Right renal cortex interstitium (tissue), 3 donors: ENCODE measurements at places on chromosomes 1 and 21. TPM values are rescaled to one million over a fixed set of nuclear protein-coding genes. Genes with fewer than 3 reads are reported as not detected.
A peak's percentile ranks its signal among the peaks of the same experiment; 100 is the strongest.

ZNF648 gene
- 0.39 TPM for polyA plus RNA-seq

GRCh38 chr1:36606641-36607262, 124.0 kb upstream of the CSF3R start:
- no peak for DNase-seq

GRCh38 chr1:225695578-225696337, 42.8 kb upstream of the ENAH start:
- no peak for DNase-seq

GRCh38 chr1:113303267-113303666, 87.0 kb upstream of the MAGI3 start:
- DNase-seq = no peak

DNA sequence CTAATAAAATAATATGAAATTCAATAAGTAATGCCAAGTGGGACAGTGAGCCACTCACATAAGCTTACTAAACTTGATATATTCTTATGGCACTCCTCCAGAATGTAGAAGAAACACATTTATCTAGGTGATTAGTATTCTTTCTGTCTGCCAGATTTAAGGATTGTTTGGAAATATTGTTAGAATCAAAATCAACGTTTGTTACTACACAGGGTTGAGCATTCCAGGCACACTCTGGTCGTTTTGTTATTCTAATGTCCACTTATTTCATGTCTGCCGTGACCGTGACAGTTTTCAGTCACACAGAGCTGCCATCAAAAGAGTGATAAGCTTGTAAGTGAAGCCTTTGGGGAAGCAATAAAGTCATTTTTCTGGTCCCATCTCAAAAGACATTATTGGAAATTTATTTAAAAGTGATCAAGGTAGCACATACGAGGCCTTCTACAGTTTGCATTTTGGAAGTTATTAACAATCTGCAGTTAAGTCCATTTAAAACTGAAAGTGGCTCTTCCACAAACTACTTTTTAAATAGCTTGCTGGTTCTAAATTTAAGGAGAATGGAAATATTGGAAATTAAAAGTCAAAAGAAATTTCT, 38.0 kb downstream of the NFIA start:
- no peak for DNase-seq

DNA sequence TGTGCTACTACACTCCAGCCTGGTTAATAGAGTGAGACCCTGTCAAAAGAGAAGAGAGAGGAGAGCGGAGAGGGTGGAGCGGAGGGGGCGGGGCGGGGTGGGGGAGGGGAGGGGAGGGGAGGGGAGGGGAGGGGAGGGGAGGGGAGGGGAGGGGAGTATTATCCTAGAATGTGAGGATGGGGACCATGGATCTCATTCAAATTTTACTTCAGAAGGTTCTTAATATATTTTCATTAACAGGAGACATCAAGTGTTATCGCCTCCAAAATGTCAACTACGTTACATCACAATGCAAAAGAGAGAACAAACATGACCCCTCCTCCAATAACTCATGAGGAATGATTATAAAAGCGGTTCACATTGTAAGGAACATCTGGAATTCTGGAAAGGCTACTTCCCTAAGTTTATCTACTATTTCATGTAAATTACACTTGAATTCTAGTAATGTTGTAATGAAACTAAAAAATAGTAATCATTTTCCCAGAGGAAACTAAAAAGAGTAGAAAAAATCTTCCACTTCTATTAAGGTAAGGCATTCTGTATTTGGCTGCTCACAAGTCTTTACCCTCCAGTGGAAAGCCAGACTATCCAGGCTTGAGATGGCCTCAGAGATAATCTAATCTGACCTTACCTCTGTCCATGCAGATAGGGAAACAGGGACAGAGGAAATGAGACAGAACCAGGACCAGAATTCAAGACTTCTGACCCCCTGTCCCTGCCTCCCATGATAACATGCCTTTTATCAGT, 18.8 kb upstream of the GUCA2A start:
- DNase-seq = no peak

DNA sequence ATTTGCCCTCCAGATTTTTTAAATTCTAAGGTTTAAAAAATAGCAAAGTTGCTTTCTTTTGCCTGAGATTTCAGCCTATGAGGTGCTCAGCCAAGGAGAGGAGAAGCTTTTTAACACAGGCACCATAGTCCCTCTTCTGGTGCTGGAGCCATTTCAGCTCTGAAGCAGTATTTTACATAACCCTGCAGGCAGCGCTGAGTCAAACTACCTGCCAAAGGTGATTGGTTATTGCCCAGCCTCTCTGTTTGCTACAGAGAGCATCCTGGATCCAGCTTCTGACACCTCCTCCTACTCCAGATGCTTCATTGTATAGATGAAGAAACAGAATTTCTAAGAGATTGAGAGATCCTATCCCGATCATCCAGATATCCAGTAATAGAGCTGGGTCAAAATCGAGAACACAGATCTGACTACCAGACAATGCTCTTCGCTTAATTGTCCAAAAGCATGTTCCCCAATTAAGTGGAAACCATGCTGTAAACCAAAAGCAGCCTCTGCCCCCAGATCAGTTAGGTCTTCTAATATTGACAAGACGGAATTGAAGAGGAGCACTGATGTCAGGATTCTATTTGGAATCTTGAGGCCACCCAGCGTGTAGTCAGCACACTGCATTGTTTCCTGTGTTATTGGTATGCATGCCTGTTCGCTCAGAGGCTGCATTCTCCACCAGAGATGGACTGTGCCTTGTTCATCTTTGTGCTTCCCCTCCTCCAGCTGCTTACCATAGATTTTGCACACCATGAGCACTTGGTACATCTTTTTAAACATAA, 22.1 kb downstream of the RGS8 start:
- no peak for DNase-seq

DNA sequence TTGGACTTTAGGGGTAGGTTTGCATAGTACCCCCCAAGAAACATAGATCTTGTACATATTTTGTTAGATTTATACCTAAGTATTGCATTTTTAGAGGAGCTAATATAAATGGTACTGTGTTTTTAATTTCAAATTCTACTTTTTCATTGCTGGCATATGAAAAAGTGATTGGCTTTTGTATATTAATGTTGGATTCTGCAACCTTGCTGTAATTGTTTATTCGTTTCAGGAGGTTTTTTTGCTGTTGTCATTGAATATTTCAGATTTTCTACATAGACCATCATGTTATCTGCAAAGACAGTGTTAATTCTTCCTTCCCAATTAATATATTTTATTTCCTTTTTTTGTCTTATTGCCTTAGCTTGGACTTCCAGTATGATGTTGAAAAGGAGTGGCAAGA, 23.0 kb upstream of the EDARADD start:
- no peak for DNase-seq

- DNase-seq = peak; percentile 6
Measured at GRCh38 chr1:194295685-194296084, 1109.3 kb upstream of the B3GALT2 start.

DNA sequence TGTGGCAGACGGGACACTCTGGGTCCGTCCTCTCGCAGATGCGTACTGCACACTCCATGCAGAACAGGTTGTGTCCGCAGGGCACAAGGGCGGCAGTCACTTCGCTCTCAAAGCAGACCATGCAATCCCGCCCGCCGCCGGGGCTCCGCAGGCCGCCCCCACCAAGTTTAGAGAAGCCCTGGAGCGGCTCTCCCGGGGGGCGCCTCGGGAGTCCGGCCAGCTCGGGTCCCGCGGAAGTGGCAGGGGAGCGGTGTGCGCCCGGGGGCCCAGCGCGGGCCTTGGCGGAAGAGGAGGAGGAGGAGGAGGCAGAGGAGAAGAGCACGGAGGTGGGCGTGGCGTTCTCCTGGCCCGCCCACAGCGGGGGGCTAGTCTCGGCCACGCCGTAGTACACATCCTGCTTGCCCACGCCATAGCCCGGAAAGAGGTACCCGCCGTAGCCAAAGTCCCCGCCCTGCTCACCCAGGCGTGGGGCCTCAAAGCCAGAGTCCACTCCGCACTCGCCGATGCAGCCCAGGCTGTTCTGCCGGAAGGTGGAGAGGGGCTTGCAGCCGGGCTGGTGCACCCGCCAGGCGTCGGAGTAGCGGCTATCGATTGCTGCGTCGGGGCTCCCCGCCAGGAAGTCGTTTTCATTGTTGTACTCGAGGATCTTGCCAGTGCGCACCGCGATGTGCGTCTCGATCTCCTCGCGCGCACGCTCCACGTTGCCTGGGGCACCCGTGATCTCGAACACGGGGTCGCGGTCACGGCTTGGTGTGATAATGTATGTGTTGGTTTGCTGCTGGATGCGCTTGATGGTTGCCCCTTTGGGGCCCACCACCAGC, 5.4 kb downstream of the MEX3A start:
- no peak for DNase-seq

DNA sequence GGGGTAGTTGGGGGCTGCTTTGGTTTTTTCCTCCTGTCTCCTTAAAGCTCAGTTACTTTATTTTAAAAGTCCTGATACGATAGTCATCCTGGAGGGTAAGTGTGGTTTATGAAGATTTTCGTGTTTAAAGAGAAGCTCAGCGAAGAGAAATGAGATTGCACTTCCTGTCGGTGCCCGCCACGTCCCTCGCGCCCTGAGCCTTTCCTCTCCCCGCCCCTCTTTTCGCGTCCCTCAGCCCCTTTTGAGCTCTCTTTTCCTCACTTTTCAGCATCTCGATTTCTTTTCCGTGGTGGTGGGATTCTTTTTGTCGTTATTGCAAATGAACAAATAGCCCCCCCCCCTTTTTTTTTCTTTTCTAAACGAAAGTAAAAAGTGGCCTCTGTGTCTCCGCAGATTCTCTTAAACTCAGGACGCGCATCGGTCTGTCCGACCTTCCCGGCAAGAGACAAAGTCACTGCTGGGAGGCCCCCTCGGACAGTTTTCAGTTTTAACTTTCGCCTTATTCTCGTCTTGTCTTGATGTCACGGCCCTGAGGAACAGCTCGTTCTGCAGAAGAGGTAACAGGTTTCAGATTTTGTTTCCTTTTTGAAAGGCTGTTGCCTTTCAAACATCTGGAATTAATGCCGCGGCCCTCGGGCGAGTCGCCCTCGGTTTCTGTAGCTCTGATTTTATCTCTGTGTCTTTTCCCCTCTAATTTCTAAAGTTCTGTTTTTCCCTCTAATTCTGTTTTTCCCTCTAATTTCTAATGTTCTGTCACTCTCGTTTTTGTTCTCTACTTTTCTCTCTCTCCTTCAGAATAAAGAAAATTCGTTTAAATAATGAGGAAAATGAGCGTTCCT, 1.0 kb upstream of the DMRTA2 start:
- no peak for DNase-seq

FAM3B gene
- polyA plus RNA-seq = 18.9 TPM

FAM89A gene
- polyA plus RNA-seq = 20.6 TPM

PKP1 gene
- polyA plus RNA-seq = 0.10 TPM

DNA sequence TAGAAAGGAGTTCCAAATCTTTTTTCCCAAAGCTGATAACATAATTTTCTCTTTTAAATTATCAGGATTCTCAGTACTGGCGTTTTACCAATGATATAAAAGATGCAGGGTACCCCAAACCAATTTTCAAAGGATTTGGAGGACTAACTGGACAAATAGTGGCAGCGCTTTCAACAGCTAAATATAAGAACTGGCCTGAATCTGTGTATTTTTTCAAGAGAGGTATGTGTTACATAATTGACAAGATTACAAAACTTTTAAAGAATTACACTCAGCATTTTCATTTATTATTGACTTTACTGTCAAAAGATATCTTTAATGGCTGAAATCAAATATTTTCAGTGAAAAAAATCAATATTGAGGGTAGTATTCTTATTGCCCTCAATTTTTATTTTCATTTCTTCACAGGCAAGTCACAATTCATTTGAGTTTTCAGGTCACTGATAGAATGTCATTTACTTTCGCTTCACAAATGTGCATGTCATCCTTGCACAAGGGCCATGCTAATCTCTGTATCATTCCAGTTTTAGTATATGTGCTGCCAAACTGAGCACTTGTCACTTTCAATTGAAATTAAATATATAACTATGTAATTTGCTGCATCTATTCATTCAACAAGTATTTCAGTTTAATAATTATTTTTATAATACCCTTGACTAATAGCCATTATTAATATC, 63.5 kb downstream of the TPR start:
- DNase-seq = no peak

DNA sequence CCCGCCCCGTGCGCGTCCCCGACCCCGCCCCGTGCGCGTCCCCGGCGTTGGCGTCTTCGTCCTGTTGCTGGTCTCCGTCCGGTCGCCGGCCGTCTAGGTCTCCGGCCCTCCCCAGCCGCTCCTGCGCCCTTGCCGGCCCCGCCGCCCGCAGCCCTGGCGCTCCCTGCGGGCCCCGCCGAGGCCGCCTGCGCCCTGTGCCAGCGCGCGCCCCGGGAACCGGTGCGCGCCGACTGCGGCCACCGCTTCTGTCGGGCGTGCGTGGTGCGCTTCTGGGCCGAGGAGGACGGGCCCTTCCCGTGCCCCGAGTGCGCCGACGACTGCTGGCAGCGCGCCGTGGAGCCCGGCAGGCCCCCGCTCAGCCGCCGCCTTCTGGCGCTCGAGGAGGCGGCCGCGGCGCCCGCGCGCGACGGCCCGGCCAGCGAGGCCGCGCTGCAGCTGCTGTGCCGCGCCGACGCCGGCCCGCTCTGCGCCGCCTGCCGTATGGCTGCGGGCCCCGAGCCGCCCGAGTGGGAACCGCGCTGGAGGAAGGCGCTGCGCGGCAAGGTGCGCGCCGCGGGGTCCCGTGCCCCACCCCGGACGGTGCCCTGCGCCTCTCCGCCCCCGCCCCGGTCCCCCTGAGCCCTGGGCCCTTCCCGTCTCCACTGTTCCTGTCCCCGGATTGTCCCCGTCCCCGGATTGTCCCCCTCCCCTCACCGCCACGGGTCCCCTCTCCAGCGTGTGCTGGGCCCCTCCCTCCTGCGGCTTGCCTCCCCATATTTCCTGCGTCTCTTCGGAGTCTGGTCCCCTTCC, at the start of gene RNF187:
TSS of gene RNF187 (plus strand) at position 47 of the 789 bp plus-strand sequence.
- DNase-seq = no peak

PROX1 gene
- polyA plus RNA-seq = 5.8 TPM

OR2M3 gene
- polyA plus RNA-seq = 0.03 TPM

SLC1A7 gene
- polyA plus RNA-seq = 0.08 TPM

SPRR2G gene
- polyA plus RNA-seq = not detected

- peak; percentile 52 for DNase-seq
Measured at GRCh38 chr1:74652711-74653139, 20.9 kb downstream of the ERICH3 start.

- DNase-seq = no peak
Measured at GRCh38 chr1:12376236-12377045, 146.6 kb downstream of the VPS13D start.

TMEM82 gene
- polyA plus RNA-seq = 3.5 TPM

GRCh38 chr1:204077979-204078696, 5.2 kb downstream of the SOX13 start:
- DNase-seq = no peak

DNA sequence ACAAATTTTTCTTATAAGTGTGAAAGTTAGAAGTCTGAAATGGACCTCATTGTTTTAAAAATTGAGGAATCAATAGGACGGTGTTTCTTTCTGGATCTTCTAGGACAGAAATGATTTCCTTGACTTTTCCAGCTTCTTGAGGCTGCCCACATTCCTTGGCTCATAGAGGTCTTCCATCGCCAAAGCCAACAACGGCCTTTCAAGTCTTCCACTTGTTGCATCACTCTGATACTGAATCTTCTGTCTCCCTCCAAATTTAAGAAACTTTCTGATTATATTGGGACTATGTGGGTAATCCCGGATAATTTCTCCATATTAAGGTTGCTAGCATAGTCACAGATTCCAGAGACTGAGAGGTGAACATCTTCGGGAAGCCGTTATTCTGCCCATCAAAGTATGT, 595.4 kb upstream of the ADAMTS5 start:
- DNase-seq = no peak

TNFRSF1B gene
- 7.0 TPM for polyA plus RNA-seq

GRCh38 chr1:41355356-41355755, 5.9 kb upstream of the FOXO6 start:
- no peak for DNase-seq

SLC2A5 gene
- polyA plus RNA-seq = 0.85 TPM

THEM5 gene
- 0.49 TPM for polyA plus RNA-seq
